ENCODE measurements at places on chromosomes 7 and 10. TPM values are rescaled to one million over a fixed set of nuclear protein-coding genes. Genes with fewer than 3 reads are reported as not detected.
A peak's percentile ranks its signal among the peaks of the same experiment; 100 is the strongest.

Gene VPS50
- 45.4 TPM for total RNA-seq

Gene RPP30
- 23.7 TPM for total RNA-seq

Gene RPEL1
- total RNA-seq: not detected

Gene ICA1
- total RNA-seq: 18.6 TPM

Gene HOXA4
- 10.8 TPM for total RNA-seq

Gene LDB3
- not detected for total RNA-seq

Gene RSPH10B
- total RNA-seq: 7.1 TPM

Gene DLX5
- total RNA-seq: not detected

Gene ZNF248
- 19.3 TPM for total RNA-seq

GRCh38 chr10:6207658-6208057, 4.9 kb downstream of the PFKFB3 start:
- no peak for DNase-seq

DNA sequence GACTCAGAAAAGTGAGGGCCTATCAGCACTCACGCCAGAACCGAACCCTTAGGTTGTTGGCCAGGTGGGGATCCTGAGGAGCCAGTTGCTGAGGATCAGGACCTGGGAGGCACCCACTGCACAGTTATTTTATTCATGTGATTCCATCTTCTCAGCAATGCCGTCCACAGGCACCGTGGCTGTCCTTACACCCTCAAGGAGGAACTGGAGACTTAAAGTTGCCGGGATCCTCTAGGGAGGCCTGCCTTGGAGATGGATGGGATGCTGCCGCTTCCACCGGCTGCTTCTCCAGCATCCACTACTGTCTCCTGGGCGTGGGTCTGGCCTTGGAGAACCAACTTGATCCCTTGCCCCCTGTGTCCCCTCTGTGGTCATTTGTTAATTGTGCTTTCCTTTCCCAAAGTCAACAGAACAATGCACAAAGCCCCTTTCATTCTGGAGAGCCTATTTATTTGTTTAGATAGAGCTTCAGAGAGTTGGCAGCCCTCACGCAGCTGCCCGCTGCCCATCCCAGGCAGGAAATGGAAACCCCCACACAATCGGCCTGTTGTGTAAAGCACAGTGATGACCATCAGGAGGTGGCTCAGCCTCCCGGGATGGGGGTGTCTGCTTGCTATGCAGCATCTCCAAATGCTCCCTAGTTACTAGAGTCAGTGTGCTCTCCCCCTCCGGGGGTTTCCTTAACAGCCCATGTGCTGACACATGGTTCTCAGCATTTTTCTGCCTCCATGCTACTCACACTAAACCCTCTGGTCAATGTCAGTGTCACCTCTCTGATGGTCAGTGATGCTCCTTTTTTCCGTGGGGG, 52.9 kb upstream of the IGFBP3 start:
- no peak for DNase-seq

DNA sequence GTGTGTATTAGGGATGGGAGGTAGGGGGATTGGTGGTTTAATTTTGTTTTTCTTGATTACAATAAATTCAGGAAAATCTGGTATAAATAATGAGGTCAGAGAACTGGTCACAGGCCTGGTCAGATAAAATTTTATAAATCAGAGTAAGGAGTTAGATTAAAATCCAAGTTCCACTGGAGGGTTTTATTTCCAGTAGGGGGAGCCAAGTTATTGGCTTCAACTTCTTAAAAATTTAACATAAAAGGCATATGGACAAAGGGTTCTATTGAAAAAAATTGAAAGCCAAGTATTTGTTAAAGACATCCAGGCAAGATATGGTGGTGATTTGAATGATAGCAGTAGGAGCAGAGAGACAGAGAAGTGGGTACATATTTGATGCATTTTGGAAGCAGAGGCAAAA, 763.3 kb downstream of the SORCS1 start:
- DNase-seq: no peak

- DNase-seq: no peak
Measured at GRCh38 chr10:126394948-126395347, 6.7 kb upstream of the ADAM12 start.

GRCh38 chr10:20890009-20890408, 7.1 kb downstream of the NEBL start:
- DNase-seq: no peak

- DNase-seq: peak; percentile 4
Measured at GRCh38 chr10:127405221-127405620, 143.9 kb upstream of the NPS start.

DNA sequence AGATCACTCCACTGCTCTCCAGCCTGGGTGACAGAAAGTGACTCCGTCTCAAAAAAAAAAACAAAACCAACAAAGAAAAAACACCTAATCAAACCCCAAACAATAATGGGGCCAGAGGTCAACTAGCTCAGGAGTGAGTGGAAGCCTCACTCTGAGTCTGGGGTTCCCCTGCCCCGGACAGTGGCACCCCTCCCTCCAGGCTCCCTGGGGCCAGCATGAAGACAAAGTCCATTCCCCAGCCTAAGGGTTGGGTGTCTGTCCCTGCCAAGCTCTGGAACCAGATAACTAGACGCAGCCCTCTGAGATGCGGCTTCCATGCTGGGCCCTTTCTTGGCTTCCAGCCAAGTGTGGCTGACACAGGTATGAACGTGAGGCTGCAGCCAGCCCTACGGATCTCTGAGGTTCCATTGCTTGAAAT, 1.7 kb upstream of the FUOM start:
- no peak for DNase-seq

GRCh38 chr10:116109481-116109880, 163.5 kb downstream of the GFRA1 start:
- no peak for DNase-seq

DNA sequence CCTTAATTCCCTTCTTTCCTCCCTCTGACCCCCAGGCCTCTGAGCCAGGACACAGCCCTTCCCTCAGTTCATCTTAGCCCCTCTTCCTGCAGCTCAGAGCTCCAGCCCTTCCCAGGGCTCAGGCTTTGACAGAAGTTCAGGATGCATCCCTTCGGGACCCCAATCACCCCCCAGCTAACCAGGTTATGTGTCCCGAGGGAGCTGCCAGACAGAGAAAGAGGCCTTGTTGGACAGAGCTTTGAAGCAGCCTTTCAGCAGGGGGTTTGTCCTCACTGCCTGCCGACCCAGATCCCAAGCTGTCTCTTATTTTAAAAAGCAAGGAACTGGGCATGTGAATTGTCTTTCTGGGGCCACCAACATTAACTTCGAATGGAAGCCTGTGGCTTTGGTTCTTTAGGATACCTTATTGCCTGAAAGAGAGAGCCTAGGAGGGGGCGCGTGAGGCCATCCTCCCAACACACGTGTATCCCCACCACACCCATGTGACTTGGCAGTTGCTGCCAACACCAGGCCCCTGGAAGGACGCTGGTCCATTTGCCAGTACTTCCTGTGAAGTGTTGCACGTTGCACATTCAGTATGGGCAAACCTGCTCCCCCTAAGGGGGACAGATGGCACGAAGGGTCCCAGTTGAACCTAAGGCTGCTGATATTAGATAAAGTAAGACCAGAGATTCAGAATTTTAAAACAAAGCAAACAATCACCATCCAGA, 858 bp downstream of the CCDC136 start:
- no peak for DNase-seq

GRCh38 chr7:22728401-22729029, 1.5 kb downstream of the IL6 start:
- no peak for DNase-seq

GRCh38 chr7:12649348-12649747, 38.1 kb upstream of the ARL4A start:
- no peak for DNase-seq

- DNase-seq: peak; percentile 42
Measured at GRCh38 chr10:21334891-21335696, 190.4 kb downstream of the SKIDA1 start.

DNA sequence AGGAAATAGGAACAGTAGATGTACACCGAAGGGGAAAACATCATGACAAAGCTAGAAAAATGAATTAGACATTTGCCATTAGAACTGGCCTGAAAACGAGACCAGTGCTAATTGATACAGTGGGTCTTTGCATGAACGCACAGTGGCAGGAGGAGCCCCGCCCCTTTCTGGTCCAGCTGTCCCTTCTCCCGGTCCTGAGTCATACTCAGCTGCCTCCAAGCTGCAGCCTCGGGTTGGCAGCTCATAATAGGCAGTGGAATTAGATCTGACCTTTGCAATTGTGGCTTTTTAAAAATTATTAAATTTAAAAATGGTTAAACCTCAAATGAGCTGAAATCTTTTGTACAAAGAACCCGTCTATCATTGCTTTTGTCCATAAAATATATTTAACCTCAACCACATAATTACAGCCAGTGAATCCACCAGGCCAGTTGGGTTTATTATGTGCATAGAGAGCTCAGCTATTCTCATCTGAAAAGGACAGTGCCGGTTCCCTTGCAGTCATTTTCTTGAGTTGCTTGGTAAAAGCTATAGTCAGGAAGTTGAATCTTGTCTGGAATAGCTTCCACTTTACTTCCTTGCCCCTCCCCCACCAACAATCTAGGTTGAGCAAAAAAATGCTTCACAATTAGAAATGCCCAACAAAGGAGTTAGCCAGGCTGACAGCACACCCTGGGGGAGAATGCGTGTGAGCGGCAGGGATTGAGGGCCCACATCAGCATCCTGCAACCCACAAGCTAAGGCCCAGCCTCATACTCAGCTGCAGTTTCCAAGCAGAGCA, 147.1 kb downstream of the BUB3 start:
- no peak for DNase-seq

DNA sequence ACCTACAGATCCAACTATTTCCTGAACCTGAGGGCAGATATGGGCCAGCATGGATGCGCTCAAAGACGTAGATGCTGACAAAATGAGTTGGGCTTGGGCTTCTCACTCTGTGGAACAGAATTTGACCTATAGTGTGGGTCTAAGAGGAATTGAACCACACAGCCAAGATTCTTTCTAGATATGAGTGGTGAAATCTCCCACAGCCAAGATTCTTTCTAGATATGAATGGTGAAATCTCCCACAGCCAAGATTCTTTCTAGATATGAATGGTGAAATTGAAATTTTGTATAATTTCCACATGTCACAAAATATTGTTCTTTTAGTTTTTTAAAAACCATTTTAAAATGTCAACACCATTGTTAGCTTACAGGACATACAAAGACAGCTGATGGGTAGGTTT, 215.4 kb upstream of the LRGUK start:
- no peak for DNase-seq

DNA sequence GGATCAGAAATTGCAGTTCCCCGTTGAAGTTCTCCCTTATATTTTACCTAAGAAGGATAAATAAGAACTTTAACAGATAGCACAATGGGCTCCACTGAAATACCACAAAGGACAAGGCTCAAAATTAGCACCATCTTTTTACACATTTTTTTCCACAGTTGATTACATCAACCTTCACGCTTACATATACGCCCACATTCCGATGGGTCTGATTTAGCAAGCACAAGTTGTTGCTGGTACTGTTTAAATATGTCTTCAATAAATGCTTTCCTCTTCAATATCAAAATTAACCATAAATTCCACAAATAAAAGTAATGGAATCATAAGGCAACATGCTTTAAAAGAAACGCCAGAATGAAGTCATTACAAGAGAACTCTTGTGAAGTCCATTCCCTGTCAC, 79.5 kb downstream of the NEBL start:
- DNase-seq: no peak

GRCh38 chr7:44541028-44541869, at the start of gene NPC1L1:
TSS of gene NPC1L1 (minus strand) at chr7:44541330. CDS start at chr7:44541259, 71 bp downstream.
- peak; percentile 67 for DNase-seq

DNA sequence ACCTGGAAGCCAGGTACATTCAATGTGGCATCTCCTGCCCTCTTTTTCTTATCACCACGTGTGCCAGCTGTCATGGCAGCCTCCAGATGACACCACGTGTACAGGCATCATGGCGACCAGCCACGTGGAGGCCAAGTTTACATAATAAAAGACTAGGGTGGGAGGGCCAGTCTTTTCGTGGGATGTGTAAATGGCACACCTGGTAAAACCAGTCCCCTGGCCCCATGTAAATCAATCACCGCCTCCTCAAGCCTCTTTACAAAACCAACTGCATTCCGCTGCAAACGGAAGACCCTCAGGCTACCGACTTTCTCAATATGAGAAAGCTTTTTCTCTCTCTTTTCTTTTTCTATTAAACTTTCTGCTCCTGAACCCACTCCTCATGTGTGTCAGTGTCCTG, 65.1 kb upstream of the PHF14 start:
- no peak for DNase-seq

DNA sequence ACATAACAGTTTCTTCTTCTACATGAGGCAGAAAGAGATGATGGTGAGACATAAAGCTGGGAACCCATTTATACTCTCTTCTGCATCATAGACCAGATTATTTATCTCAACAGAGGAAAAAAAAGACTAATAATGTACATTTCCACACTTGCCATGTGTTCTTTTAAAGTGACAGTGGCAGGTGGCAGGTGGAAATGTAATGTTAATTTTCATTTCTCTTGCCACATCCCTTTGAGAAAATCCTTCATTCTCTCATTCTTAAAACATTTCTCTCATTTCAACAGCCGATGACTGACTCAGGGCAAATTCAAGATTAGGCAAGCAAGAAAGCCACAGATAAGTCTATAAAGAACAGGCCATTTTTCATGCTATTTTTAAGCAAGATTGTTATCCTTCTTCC, 635.6 kb upstream of the SORCS1 start:
- no peak for DNase-seq

- DNase-seq: no peak
Measured at GRCh38 chr7:117458977-117459583, 20.7 kb upstream of the CFTR start.

DNA sequence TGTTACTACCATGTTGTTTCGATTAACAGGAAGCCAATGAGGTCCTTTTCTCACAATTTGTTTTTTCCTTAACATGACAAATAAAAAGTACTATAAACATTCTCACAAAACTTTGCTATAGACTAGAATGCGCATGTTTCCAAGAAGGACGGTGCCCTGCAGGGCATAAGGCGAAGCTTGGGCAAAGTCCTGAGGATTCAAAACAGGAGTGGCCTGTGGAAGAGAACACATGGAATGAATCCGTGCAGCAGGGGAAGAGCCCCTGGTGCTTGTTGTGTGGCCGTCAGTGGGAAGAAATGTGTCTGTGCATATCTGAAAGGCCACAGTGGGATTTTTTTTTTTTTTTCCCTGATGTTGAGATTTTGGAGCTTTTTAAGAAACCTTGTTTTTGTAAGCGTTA, 67.6 kb downstream of the ITGA8 start:
- DNase-seq: no peak

DNA sequence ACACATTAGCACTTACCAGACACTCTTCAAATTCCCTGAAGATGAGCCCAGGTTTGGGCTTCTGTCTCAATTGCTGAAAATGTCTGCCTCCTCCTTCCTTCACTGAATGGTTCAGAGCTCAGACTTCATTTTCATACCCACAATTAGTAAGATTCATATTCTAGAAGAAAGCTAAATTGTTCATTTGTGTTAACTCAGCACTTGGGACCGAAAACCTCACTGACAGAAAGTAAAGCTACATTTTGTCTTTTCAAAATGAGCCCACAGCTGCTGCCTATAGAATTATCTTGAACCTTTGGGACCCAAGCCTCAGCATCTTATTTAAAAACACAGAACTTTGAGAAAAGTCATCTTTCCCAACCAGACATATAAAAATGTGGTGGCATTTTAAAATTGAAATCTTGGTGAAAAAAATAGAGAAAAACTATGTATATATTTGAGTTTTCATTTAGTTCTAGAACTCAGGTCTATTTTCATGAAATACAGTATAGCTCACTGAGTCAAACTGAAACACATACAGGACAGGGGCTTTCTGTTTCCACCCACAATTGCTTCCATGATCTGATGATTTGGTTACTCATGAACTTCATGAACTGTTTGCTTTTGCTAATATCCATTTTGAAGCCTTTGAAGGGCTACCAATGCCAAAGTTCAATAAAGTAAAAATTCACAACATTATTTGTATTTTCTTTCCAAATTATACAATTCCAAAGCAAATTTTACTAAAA, 119.1 kb upstream of the PFKP start:
- DNase-seq: no peak

- no peak for DNase-seq
Measured at GRCh38 chr7:80923211-80923612, 4.4 kb upstream of the SEMA3C start.
